ENCODE measurements at places on chromosomes 2 and 18.
A peak's percentile ranks its signal among the peaks of the same experiment; 100 is the strongest.

DNA sequence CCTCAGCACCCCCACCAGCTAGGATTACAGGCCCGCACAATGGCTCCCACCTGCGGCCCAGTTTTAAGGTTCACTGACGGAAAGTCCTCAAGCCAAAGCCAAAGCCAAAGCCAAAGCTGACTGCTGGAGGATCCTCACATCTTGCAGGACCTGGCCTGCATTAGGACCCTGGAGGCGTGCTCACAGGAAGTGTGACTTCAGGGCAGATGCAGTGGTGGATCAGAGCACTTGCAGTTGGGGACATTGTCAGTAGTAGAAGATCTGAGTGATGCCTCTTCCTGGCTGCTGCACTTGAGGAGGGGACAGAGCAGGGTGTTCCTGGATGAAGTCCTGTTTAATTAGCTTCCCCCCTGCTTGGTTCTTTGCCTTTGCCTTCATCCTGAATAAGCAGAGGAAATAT, 69.0 kb upstream of the ALPP start:
- DNase-seq, result no peak

- DNase-seq, result no peak
These were observed 8.7 kb upstream of the ALS2 start for GRCh38 chr2:201789395-201789794.

- no peak for DNase-seq
These were observed 269.3 kb upstream of the SETBP1 start for GRCh38 chr18:44411262-44411905.

DNA sequence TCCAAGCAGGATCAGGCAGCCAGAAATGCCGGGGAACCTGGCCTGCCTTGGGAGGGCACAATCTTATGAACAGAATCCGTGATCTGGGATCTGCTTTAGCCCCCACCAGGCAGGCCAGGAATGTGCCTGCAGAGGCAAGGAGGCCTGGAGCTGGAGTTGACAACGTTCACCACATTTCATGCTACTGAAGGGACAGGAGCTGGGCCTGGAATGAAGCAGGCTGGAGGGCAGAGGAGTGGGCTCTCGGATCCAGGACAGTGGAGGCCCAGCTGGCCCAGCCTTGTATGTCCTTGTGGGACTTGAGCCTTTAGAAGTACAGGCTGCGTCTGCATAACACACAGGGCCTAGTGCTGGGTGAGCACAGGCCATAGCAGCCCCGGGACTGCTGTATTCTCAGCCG, 91.8 kb downstream of the KLHL29 start:
- DNase-seq, result no peak

- no peak for DNase-seq
These were observed 83.5 kb downstream of the DPP10 start for GRCh38 chr2:114525955-114526354.

DNA sequence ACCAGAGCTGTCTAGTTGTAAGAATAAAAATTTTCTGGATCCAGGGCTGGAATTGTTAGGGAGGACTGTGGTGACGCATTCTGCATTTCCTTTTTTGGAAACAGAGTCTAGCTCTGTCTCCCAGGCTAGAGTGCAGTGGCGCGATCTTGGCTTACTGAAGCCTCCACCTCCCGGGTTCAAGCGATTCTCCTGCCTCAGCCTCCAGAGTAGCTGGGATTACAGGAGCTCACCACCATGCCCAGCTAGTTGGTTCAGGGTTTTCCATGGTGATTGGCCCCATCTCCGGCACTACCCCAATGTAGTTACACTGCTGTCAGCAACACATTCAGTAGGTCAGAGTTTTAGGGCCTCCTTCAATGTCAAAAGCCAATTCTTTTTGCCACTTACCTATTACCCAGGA, 58.6 kb upstream of the RNF152 start:
- DNase-seq, result no peak

- no peak for DNase-seq
These were observed 100.5 kb upstream of the GLI2 start for GRCh38 chr2:120635146-120635545.

GRCh38 chr2:170503971-170504809, 210.9 kb upstream of the SP5 start:
- DNase-seq, result no peak

GRCh38 chr2:239166201-239166834, 234.5 kb downstream of the HDAC4 start:
- DNase-seq, result no peak

DNA sequence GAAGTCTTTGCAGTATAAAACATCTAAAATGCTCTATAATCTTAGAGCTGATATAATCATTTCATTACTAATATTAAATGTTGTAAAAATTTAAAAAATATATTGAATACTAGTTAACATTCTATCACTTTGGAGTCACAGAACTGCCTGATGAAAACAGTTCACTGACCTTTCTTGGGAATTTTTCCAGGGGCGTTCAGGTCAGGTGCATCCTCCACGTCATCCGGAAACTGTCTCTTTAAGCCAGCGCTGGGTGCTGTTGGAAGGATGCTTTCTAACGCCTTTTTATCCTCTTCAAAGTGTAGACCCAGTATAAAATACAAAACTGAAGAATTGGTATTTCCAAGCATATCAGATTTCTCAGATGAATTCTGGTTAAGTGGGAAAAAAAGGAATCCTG, 22.8 kb downstream of the LONRF2 start:
- no peak for DNase-seq

DNA sequence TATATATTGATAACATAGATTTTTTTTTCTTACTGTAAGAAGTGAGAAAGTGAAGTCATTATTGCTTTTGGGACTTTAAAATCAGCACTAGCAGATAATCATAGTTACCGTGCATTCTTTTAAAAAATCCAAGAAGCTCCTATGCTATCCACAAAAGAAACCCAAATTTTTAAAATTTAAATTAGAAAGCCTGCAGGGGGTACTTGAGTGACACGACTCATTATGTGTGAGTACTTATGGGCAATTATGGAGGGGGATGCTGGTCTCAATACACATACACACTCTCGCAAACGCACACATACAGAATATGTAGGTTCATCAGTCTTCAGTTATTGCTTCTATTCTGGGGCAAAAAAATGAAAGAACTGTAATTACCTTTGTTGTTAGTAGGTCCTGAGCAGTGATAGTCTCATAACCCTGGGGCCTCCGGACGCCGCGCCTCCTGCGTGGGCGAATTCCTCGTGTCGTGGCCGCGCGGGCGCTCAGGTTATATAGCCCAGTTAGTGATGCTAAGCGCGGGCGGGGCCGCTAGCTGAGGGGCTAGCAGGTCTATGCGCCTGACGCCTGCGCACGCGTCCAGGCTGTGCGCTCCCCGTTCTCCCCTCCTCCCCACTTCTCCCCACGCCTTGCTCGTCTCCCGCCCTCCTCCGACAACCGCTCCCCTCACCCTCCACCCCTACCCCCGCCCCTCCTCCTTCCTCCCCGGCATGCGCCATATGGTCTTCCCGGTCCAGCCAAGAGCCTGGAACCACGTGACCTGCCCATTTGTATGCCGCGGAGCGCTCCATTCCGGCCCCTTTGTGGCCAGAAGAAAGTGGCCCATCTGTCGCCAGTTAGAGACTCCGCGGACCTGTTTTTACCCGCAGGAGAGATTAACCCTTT, at the start of gene NEUROD1:
Gene NEUROD1, minus strand, starts transcription at position 463 of the 882 bp plus-strand sequence. CDS start 1,657 bp downstream, outside the sequence.
- no peak for DNase-seq

GRCh38 chr2:194705398-194705797, 951.6 kb upstream of the SLC39A10 start:
- DNase-seq, result no peak

DNA sequence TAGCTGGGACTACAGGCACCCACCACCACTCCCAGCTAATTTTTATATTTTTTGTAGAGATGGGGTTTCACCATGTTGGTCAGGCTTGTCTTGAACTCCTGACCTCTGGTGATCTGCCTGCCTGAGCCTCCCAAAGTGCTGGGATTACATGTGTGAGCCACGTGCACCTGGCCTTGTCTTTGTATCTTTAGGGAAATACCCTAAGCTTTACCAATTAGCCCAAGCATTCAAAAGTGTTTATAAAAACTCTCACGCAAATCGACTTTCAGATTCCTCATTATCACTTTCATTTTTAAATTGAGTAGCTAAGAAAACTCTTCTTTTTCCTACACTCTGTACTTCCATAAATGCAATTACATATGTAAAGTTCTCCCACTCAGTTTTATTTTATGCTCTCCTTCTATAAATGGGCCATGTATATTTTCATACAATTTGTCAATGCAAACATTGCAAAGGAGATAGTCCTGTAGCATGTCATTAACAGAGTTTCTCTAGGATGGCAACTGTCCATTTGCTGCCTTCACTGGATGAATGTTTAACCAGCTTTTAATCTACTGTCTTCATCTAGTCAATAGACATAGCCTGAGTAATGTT, 326.2 kb upstream of the LRATD1 start:
- no peak for DNase-seq

DNA sequence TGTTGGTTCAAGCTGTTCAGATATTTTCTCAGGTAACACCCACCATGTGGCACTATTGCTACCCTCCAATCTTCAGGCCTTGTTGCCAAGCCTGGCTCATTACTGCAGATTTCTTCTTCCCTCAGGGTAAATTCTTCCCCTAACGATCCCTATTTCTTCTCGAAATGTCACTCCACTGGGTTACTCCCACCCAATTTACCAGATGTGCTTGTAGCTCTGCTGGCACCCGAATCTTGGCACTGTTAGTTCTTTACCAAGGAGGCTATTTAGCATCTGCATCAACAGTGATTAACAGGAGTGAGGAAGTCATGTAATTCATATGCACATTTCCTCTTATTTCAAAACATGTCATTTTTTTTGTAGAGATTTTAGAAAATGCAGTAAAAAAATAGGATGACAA, 217.1 kb upstream of the CYRIA start:
- DNase-seq, result no peak

GRCh38 chr2:150484006-150484405, 3.5 kb downstream of the RND3 start:
- DNase-seq, result no peak

GRCh38 chr2:232455426-232456255, at the start of gene ALPI:
Gene ALPI, plus strand, starts transcription at chr2:232456153. Its CDS starts 47 bp downstream, at chr2:232456200.
- DNase-seq, result no peak

GRCh38 chr2:148721520-148721931, 77.0 kb downstream of the EPC2 start:
- DNase-seq, result no peak

DNA sequence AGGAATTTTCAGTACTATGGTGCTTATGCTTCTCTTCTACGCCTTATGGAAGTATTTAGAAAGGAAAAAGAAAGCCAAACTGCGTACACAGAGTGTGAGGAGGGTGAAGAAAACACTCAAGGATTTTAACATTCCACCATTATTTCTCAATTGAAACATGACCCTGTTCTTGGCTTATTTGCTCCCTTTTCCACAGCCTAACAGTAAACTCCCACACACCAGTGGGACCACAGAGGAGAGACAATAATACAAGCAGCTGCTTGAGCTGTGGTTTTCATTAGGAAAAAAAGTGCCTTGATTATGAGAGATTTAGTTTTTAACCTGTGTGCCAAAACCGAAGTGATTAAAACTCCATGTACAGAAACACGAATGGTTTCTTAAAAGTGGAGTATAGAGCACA, 134.3 kb downstream of the MEP1B start:
- no peak for DNase-seq

- no peak for DNase-seq
These were observed 13.2 kb upstream of the ATP6V1B1 start for GRCh38 chr2:70922235-70923234.

DNA sequence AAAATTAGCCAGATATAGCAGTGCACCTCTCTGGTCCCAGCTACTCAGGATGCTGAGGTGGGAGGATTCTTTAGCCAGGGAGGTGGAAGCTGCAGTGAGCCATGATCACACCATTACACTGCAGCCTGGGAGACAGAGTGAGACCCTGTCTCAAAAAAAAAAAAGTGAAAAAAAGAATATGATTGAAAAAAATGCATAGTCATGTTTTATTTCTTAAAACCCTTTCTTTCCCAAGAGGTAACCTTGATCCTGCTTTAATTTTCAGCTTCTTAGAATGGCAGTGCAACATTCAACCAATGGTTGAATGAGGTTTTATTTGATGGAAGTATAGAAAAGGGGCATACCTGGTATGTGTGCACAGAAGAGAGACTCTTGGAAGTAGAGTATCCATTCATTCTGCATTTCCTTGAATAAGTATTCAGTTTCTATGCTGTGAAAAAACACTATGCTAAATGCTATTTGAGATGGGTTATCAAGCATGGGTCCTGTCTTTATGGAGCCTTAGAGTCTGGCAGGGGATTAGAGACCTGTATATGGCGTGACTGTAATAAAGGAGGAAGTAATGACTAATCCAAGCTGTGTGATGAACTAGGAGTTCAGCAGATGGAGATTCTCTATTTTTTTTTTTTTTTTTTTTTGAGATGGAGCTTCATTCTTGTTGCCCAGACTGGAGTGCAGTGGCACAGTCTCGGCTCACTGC, 146.3 kb downstream of the WDSUB1 start:
- DNase-seq, result peak; percentile 57

DNA sequence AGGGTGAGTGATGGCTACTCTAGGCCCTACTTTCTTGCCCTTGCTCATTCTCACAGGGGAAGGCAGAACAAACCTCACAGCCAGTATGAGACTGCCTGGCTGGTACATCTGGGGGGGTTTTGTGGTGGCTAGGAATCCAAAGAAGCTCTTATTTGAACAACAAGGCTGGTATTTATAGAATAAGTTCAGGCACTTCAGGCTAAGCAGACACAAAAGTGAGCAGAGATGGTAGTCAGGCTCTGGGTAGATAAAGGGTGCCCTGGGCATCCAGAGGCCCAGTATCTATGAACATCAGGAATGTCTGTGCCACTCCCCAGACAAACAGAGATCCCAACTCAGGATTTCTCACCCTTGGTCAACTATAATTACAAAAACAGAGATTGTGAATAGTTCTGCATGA, 57.2 kb upstream of the RTN4 start:
- DNase-seq, result no peak

DNA sequence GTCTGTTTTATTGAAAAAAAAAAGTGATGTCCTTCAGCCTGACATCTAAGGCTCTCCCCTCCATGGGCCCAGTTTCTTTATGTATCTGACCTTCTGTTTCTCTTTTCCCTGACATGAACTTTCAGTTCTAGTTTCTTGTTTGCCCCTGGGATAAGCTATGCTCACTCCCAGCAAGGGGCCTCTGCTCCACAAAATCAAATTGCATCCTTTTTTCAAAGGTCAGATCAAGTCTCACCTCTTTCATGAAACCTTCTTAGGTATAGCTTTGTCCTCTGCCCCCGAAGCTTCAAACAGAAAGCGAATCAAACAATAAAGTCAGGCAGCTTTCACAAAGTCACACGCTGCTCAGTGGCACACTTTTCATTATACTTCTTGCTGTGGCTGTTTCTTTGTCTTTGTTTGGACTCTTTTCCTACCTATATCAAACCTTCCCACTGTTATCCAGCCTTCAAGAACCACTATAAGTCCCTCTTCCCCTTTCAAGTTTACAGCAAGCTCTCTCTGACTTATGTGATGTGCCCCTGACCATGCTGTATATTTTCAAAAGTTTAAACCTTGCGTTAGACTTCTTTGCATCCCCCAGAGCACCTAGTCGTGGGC, 23.3 kb downstream of the MAP3K19 start:
- no peak for DNase-seq

DNA sequence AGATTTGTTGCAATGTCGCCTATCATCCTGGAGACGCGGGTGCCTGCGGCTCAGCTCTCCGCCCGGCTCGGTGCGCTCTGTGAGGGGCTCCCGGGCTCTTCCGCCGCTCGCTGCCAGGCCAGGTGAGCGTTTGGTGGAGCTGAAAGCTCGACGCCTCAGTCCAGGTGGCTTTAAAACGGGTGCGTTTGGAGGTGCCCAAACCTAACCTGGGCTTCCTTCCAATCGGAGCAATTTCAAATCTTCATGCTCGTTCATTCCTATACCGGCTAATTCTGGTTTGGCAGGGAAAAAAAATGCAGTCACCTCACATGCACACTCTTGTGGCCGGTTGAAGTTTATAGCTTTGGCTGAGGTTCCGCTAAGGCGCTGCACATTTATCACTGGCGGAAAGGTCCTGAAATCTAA, at the start of gene SLC16A14:
Gene SLC16A14, minus strand, starts transcription at position 274 of the 405 bp plus-strand sequence. CDS start 9,572 bp downstream, outside the sequence.
- peak; percentile 49 for DNase-seq
